ENCODE measurements at places on chromosomes 13 and 19.

DNA sequence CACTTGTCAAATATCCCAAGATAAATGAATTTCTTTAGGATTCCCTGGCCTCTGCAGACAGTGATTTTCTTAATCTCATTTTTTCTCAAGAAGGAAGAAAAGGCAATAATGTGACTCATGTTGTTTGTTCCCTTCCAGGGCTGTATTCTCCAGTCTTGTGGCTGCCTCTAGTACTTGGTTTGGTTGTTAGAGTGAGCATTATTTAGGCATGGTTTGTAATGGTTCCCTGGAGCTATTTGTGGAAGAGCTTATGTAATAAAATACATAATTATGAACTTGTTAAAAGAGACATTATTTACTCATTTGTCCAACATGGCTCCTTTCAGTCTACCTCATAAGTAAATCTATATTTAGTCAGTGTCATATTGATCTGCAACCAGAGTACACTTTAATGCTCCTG is 270.4 kb downstream of the DCT start:
- DNase-seq: no peak

DNA sequence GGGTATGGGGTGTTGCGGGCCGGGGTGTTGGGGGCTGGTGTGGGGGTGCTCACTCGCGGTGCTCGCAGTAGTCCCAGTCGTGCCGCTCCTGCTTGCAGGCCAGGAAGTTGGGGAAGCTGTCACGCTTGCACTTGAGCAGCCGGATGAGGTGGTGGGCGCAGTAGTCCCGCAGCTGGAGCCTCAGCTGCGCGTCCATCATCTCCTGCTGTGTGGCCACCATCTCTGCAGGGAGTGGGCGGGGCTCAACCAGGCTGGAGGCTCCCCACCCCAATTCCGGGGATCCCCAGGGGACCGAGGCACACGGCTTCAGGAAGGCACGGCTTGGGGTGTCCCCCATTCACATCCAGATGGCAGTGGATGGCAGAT is 5.2 kb downstream of the NDUFB7 start:
- no peak for DNase-seq

DNA sequence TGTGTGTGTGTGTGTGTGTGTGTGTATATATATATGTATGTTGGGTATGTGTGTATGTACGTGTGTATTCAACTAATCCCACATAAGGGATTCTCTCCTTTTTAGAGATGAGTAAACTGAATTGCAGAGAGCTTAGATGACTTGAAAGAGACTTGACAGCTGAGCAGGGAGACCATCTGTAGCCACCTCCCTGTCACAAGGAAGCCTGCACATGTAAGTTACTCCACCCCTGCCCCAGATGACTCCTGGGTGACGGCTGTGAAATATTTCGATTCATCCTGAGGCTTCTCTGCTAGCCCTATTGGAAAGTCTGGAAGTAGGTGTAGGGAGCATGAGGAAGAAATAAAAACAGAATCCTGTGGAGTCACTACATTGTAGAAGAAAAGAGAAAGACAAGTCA is 480.4 kb downstream of the FOXO1 start:
- DNase-seq: no peak

- no peak for DNase-seq
Observed at GRCh38 chr13:29270271-29270985, 325.1 kb downstream of the SLC7A1 start.
